ENCODE measurements at places on chromosomes 1 and 21.

GRCh38 chr1:183569141-183569540, 21.1 kb downstream of the NCF2 start:
- peak; percentile 59 for DNase-seq

DNA sequence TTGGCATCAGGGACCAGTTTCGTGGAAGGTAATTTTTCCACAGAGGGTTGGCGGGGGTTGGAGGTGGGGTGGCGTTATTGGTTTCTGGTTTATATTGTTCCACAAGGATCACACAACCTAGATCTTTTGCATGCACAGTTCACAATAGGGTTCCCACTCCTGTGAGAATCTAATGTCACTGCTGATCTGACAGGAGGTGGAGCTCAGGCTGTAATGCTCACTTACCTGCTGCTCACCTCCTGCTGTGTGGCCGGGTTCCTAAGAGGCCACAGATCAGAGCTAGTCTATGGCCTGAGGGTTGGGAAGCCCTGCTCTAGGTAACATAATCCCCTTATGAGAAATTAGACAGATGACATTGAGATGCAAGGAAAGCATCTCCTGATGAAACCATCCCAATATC, 12.6 kb downstream of the GBP5 start:
- no peak for DNase-seq

- peak; percentile 71 for DNase-seq
Measured at GRCh38 chr21:45554477-45555175, 12.4 kb upstream of the SLC19A1 start.

- no peak for DNase-seq
Measured at GRCh38 chr1:51818487-51818886, 60.0 kb downstream of the NRDC start.

DNA sequence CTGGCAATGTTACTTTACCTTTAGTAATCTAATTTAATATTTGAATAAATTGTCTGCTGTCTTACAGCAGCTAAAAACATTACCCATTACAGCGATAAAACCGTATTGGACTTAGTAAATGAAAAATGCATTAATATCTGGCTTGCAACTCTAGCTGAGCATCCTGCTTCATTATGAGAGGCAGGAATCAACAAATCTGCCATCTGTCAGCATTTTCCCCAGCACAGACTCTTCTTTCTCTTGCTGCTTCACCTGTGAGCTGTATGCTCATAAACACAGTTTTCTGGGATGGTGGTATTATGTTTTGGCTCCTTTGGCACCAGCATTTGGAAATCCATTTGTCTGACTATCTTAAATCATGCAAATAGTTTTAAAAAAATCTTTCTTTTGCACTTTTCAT, 487.1 kb downstream of the KCNT2 start:
- no peak for DNase-seq

- DNase-seq = no peak
Measured at GRCh38 chr1:167503626-167504466, 14.5 kb downstream of the CD247 start.

- DNase-seq = no peak
Measured at GRCh38 chr1:45051005-45051772, 39.1 kb downstream of the UROD start.

GRCh38 chr1:34770891-34771504, 10.0 kb upstream of the GJB3 start:
- no peak for DNase-seq

GRCh38 chr1:248779350-248779749, 23.8 kb upstream of the LYPD8 start:
- DNase-seq = no peak

GRCh38 chr21:14086553-14086952, 124.2 kb downstream of the LIPI start:
- DNase-seq = no peak

GRCh38 chr1:247358920-247359319, 27.3 kb upstream of the ZNF496 start:
- peak; percentile 46 for DNase-seq

DNA sequence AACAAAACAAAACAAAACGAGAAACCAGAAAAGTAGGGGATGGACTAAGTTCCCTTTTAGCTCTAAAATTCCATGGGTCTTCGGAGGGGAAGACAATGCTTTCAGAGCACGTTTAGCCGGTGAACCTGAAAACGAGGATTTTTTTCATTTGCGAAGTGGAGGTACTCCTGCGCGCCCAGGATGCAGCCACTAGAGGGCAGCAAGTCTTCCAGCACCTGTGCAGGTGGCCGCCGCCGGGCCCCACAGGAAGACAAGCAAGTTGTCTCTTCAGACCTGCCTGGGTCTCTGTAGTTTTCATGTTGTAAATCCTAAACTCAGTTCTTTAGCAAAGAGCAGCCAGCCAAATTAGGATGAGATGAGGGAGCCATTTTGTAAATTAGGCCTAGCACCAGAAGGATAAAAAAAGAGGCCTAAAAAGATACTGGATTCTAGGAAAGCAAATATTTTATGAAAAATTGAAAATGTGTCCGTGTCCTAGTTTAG, 17.7 kb upstream of the SNX27 start:
- DNase-seq = peak; percentile 67

GRCh38 chr1:155003227-155003765, 694 bp downstream of the ZBTB7B start:
- peak; percentile 48 for DNase-seq

DNA sequence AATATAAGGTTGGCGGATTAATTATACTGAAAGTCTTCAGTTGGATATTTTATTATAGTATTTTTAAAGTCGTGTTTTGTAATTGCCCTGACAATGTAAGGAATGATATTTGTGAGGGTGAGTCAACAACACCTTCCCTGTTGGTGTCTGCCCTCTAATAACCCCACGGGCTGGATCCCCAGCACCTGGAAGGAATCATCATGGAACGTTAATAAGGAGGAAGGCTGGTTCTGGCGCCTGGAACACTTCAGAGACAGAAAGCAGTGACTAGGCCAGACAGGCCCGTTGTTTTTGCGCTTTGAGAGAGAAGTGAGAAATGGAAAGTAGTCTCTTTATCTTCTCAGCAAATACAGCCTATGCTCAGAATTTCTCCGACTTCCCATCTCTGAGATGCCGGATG, 31.6 kb downstream of the TEX35 start:
- DNase-seq = no peak

DNA sequence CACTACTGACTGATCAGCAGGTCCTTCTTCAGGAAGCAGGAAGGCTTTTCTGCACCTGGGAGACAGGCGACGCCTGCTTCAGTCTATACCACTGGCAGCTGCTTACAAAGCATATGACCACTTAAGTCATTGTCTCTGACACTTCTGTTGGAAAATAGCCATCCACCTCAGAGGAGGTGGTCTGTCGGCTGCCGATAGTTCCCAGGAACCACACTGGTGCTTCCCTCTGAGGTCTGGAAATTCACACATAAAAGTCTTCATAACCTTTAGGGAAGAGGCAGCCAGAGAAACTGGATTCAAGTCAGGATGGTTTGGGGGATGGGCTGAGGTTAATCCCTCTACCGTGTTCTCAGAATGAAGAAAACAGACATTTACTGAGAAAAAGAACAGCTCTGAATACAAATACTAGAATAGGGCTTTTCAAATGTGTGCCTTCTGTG, 15.6 kb upstream of the SRP9 start:
- no peak for DNase-seq

- DNase-seq = no peak
Measured at GRCh38 chr1:235409042-235409820, 42.0 kb downstream of the TBCE start.

GRCh38 chr1:239250353-239251035, 135.9 kb upstream of the CHRM3 start:
- DNase-seq = peak; percentile 81

DNA sequence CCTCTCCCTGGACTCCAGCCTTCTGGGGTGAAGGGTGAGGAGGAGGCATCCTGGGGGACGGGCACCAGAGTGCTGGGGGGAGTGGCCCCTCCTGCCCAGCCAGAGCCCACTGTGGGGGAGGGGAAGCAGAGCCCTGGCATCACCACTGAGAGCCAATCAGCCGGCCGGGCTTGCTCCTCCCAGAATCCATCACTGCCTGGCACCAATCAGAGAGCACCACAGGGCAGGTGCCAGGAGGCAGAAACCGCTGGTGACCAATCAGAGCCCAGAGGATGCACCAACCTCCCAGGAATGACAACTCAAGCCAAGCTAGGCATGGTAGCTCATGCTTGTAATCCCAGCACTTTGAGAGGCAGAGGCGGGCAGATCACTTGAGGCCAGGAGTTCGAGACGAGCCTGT, 27.9 kb downstream of the CASZ1 start:
- DNase-seq = no peak

GRCh38 chr1:222994511-222995235, 148.4 kb downstream of the TLR5 start:
- DNase-seq = peak; percentile 88

GRCh38 chr21:25039461-25040380, 567.6 kb downstream of the MRPL39 start:
- DNase-seq = peak; percentile 48

GRCh38 chr1:153368495-153368894, 6.9 kb downstream of the S100A12 start:
- no peak for DNase-seq

DNA sequence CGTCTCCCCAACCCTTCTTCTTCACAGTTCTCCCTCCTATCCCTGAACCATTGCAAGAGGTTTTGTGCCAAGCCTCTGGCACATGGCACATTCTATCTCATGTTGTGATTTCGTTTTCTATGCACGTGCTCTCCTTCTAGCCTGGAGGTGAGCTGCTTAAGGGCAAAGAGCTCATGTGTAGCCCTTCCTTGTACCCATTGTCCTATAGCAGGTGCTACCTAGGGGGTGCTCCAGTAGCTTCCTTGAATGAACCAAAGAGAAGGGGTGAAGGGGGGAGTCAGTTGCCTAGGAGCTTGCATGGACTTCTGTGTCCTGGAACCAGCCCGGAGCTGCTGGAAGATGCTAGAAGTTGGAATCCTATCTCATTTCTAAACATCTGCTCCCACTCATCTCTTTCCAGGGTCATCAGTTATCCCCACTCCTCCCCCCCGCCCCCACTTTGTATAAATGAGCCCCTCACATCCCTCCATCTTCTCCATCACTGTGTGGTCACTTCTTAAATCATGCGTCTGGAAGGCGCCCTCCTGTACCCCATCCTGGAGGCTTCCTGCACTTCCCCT, 535 bp upstream of the DISC1 start:
- no peak for DNase-seq

DNA sequence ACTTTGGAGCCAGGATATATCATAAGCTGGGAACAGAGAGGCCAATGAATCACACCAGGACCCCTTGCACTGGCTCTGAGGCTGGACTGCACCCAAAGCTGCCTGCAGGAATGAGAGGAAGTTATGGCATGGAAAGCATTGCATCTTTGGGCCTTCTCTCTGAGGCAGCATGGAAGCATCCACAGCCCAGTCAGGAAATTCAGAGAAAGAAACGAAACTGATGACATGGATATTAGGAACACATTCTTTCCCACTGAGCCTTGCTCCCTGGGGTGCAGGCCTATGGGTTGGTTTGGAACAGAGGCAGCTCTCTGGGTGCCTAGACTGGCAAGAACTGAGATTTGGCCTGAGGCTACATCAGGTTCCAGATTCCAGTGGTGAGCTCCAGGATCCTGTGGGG, 98.6 kb downstream of the NGF start:
- DNase-seq = peak; percentile 74

GRCh38 chr1:192691041-192691440, 55.1 kb downstream of the RGS13 start:
- no peak for DNase-seq

DNA sequence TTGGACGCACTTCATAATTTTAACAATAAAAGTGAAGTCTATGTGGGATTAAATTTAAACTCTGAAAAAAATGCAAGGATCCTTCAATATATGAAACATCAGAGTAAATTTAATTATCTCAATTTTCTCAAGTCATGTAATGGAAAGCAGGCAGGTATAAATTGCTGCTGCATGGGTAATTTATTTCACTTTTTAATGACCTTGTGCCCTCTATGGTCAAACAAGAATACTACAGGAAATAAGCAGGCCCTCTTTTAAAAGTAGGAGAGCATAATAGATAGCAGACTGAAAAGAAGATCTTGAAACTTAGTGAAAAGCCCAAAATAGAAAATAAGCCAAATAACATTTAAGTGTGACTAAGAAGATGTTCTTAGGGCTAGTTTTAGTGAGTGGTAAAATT, 22.9 kb downstream of the BCAS2 start:
- peak; percentile 41 for DNase-seq

GRCh38 chr1:174982971-174983689, 16.6 kb upstream of the CACYBP start:
- peak; percentile 72 for DNase-seq

DNA sequence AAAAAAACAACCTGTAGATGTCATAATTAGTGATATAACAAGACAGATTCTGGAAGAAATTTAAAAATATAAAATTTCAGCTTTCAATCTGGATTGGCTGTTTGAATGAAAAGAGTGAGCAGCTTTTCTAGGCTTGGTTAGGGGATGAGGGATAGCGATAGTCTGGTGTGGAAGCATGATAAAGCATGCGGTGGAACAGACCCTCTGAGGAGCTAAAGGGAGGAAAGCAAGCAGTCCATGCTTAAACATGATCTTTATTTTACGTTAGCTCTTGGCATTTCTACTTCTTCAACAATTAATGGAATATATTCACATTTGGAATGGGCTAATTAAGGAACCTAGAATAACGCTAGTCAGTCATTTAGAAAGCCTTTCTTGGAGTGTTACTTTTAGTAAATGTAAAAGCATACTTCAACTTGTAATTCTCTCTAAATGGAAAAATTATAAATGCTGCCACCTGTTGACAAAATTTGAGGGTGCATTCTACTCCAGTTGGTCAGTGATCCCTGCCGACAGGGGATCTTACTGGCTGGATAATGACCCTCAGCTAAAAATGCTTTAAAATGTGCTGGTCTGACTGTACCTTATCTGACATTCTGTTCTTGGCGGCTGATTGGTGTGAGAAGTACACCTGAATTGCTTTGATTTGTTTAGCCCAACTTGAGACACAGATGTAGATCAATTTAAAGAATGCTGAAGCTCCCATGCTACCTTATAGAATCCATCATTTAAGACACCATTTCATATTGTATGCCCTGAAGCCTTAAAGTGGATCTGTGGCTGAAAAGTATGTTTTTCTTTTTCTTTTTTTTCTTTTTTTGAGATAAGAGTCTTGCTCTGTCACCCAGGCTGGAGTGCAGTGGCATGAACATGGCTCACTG, 61.2 kb downstream of the AK4 start:
- DNase-seq = peak; percentile 61

DNA sequence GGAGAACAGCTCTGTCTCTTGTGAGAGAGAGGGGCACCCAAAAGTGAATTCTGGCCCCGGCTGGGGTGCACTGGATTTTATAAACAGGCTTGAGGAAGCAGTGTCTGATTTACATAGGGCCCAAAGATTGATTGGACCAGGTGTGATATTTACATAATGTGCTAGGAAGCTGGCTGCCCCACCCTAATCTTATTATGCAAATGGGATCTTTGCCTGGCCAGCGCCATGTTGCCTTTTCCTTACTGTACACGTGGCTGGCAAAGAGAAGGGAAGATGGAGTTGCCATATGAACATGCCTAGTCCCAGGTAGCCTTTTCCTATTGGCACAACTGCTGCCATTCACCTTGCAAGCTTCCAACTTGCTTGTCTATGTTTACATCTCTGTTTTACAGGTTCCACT, 29.0 kb upstream of the CFHR4 start:
- no peak for DNase-seq

All from ELR (cell line).